Mammary microvascular endothelial cell (primary cell): ENCODE measurements at places on chromosomes 2 and 18. TPM values are rescaled to one million over a fixed set of nuclear protein-coding genes. Genes with fewer than 3 reads are reported as not detected.

Gene SERPINB3
- total RNA-seq: not detected in 2 replicates

Gene GPR39
- total RNA-seq: 0.07 and 0.10 TPM in 2 replicates

Gene CNTNAP5
- total RNA-seq: not detected in 2 replicates

Gene BUB1
- total RNA-seq: 45.8 and 49.7 TPM in 2 replicates

Gene FAM237A
- not detected in 2 replicates for total RNA-seq

Gene TMEFF2
- not detected in 2 replicates for total RNA-seq

Gene UGT1A8
- total RNA-seq: not detected in 2 replicates

Gene GYPC
- total RNA-seq: 125 and 128 TPM in 2 replicates

Gene SLC8A1
- 0.13 and 0.34 TPM in 2 replicates for total RNA-seq

Gene ASPRV1
- total RNA-seq: 0.10 and 0.20 TPM in 2 replicates

Gene BMP10
- not detected in 2 replicates for total RNA-seq

Gene SH2D6
- total RNA-seq: not detected in 2 replicates

Gene MSTN
- total RNA-seq: 0.05 TPM in 1 of 2 replicates, not detected in the other

Gene CCDC102B
- 0.40 and 0.49 TPM in 2 replicates for total RNA-seq

Gene STARD6
- total RNA-seq: not detected in 2 replicates

Gene GKN2
- total RNA-seq: 0.20 TPM in 1 of 2 replicates, not detected in the other

Gene CD226
- 0.13 and 1.0 TPM in 2 replicates for total RNA-seq

Gene CCNYL1
- total RNA-seq: 21.4 and 27.4 TPM in 2 replicates

Gene CRYGC
- not detected in 2 replicates for total RNA-seq

Gene ERICH2
- total RNA-seq: not detected in 2 replicates

Gene FABP1
- total RNA-seq: not detected in 2 replicates

Gene IL36RN
- total RNA-seq: not detected in 2 replicates

Gene UGT1A6
- total RNA-seq: not detected in 2 replicates

Gene GALNT14
- total RNA-seq: 2.1 and 5.9 TPM in 2 replicates

Gene ALPP
- total RNA-seq: not detected in 2 replicates
